Right kidney (tissue), 9 donors: ENCODE measurements at places on chromosomes 3 and 15.

DNA sequence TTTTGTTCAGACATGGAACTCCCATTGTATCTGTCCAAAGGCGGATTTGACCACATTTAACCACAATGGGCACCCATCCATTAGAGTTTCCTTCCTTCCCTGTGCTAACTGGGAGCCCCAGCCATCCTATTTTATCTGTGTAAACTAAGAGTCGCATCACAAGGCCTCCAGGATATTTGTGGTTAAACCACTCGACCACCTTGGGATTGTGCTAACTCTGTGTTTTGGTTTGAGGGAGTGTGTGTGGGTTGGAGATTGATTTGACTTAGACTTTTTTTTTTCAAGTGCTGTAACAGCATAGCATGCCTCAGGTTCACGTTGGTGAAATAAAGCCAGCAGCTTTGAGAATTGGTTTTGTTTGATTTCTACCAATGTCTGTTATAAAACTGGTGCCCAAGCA, 100.4 kb upstream of the TP63 start:
- DNase-seq, result no peak

DNA sequence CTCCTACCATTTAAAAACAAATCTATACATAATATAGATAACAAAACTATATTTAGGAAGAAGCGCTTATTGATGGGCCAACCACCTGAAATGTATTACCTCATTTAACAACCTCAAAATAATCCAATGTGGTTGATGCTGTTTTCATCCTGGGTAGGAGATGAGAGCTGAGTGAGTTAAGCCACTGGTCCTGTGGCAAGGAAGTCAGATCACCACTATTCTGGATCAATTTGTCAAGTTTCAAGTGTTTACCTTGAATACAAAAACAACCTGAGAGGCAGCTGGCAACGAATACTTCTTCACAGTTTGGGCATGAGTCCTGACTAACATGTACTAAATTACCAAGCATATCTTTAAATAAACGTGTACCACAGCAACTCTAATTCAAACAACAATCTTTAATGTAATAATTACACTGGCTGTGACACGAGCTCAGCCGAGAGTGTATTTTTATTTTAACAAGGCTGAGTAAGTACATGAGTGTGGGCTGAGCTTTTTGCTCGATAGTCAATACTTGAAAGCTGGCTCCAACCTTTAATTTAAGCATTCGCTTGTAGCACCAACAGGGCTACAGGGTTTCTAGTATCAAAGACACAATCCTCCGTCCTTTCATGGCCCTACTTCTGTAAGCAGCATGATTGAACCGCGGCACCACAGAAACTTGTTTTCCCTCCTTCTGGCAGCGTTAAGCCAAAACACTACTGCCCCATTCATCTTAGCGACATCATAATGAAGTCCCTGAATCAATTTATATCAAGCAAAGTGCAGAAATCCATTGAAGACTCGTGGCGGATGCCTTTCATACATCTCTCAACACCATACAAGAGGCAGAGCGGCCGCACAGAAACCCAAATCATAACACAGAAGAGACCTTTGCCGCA, 93.8 kb upstream of the ICE2 start:
- DNase-seq, result no peak

GRCh38 chr15:49686599-49686998, 65.8 kb downstream of the DTWD1 start:
- DNase-seq, result no peak

DNA sequence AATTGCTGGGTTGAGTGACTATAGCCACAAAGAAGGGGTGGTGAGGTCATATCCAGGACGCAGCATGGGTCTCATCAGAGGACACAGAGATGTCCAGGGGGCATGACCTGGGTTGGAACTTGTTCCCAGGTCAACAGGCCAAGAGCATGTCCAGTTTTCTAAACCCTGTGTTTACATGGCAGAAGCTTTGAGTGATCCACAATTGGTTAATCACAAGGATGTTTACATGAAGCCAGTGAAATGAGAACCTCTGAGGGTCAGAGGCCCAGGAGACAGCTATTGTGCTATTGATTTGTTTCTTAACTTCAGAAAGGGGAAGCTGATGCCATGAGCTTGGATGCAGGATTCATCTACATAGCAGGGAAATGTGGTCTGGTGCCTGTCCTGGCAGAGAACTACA, 42.2 kb upstream of the TOPBP1 start:
- no peak for DNase-seq
